Brain microvascular endothelial cell (primary cell): ENCODE measurements at places on chromosomes 12 and 14.

- no peak for DNase-seq
These were observed 158.7 kb downstream of the NUAK1 start for GRCh38 chr12:105980085-105980484.

DNA sequence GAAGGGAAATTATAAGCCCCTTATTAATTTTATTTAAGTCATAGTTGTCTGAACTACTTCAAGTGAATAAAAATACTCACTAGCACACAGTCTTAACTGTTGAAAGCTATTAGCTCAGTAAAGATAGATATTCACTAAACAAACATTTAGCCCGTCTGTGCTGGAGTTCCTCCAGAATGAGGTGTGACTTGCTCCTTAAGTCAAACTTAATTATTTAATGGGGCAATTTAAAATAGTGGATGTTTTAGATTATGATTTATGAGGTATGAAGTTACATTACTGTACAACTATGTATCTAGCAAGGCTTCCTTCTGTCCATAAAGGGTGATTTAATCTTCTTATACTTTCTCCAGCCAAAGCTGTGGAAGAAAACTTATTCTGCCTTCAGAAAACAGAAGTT lies 414.0 kb upstream of the FLRT2 start:
- DNase-seq, result no peak

GRCh38 chr12:48894271-48894670 lies 28.6 kb upstream of the RND1 start:
- no peak for DNase-seq

DNA sequence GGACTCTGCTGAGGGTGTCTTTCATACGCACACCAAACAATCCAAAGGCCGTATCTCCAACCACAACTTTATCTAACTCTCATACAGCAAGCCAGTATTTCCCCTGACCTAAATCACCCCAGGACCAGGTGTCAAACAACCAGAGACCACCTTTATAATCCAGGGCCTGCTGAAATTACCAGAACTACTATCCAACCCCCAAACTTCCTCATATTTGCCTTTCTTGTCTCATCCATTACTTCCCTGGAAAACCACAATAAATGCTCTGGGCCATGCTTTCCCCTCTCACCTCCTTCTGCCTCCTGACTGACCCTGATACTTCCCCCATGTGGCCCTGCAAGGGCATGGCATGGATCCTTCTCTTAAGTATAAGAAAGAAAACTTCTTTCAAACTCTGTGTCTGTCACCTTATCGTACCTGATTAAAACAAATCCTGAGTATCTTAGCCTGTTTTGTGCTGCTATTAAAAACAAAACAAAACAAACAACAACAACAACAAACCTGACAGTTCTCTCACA lies 44.7 kb upstream of the CRACR2A start:
- no peak for DNase-seq

- DNase-seq, result no peak
These were observed 697 bp downstream of the ATP6V0A2 start for GRCh38 chr12:123712780-123713319.

GRCh38 chr14:40362856-40363255 lies 930.6 kb upstream of the FBXO33 start:
- DNase-seq, result no peak

GRCh38 chr14:92507174-92507768 lies 6.3 kb upstream of the RIN3 start:
- DNase-seq, result no peak

DNA sequence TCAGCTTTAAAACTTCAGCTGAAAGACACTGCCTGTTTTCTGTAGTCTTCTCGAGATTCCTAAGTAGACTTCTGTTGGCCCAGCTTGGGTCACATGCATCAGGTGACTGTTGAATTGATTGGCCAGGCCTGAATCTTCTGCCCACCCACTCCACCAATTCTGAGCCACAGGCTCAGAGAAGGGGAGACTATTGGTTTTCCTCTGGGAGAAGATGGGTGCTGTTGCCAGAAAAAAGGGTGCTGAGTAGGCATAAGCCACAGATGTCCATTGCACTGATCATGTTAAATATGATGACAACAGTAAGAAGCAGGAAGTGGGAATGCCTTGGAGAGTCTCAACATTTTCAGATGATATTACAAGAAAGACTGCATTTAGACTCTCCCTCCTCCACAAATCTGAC lies 6.8 kb upstream of the SPTLC2 start:
- DNase-seq, result no peak

GRCh38 chr12:113048716-113049127 lies 7.8 kb upstream of the DTX1 start:
- DNase-seq, result peak; percentile 60

DNA sequence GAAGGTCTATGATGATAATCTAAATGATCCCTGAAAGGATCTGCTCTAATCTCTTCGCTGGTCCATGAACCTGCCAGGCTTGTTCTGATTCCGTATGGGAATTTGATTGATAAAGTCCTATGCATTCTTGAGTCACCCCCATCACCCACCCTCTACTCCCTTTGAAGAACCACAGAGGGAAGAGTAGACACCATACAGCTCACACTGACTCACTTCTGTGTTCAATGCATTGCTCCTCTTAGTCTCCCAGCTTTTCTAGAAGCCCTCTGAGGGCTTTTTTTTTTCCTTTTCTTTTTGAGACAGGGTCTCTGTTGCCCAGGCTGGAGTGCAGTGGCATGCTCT lies 18.5 kb upstream of the GPRC5A start:
- peak; percentile 70 for DNase-seq

GRCh38 chr12:123396954-123397353 lies 13.0 kb downstream of the KMT5A start:
- no peak for DNase-seq

GRCh38 chr12:16467272-16467671 lies 119.8 kb downstream of the MGST1 start:
- no peak for DNase-seq

GRCh38 chr12:68169213-68169889 lies 9.8 kb upstream of the IFNG start:
- DNase-seq, result no peak

GRCh38 chr12:11830307-11830801 lies 180.9 kb downstream of the ETV6 start:
- no peak for DNase-seq

DNA sequence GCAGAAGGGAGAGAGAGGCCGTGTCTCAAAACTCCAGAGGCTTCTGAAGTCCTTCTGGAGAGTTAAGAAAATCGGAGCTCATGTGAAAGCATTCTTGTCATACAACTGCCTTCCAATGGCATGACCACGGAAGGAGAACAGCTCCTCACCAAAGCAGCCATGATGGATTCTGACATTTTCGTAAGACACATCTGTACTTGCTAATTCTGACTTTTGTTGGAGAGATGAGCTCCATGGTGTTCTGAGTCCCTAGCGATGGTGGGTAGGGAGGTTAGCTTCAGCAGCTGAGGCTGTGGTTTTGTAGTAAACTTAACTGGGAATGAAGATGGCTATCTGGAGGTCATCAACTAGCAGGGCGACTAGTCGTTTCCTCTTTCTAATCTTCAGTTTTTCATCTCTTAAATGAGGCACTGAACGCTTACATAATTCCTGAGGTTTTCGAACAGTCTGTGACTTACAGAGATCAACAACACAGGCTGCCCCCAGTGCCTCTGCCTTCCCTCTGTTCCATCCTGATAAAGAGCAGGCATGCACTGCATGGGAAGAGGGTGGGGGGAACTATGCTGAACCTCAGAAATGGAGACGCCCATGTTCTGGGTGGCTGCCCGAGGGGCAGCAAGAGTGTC lies 28.6 kb upstream of the DICER1 start:
- DNase-seq, result no peak

- no peak for DNase-seq
These were observed 170.7 kb downstream of the CHST11 start for GRCh38 chr12:104627231-104627989.

DNA sequence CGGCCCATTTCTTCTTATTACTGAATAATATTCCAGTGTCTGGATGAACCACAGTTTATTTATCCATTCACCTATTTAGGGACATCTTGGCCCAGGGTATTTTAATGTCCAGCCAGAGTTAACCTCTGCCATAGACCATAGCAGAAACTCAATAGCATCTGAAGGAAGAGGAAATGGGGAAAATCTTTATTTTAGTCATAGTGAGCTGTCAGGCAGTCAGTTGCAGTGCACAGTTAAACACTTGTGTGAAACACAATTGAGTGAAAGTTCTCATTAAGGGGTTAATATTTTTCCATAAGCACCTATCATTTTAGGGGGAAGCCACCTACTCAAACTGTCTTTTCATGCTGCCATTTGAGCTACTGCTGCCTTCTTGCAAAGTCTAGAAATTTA lies 197.3 kb upstream of the PPFIA2 start:
- no peak for DNase-seq

DNA sequence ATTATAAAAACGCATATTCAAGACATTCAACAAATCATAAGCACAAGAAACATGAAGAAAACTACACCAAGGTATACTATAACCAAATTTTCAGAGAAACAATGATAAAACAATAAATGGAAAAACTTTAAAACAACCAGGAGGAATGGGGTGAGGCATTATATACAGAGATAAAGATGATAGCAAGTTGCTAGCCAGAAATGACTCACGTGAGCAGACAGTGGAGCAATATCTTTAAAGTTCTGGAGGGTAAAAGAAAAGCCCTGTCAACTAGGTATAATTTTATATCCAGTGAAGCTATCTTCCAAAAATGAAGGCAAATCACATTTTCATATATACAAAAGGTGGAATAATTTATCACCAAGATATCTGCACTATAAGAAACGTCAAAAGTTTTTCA lies 97.8 kb upstream of the PCED1B start:
- no peak for DNase-seq

DNA sequence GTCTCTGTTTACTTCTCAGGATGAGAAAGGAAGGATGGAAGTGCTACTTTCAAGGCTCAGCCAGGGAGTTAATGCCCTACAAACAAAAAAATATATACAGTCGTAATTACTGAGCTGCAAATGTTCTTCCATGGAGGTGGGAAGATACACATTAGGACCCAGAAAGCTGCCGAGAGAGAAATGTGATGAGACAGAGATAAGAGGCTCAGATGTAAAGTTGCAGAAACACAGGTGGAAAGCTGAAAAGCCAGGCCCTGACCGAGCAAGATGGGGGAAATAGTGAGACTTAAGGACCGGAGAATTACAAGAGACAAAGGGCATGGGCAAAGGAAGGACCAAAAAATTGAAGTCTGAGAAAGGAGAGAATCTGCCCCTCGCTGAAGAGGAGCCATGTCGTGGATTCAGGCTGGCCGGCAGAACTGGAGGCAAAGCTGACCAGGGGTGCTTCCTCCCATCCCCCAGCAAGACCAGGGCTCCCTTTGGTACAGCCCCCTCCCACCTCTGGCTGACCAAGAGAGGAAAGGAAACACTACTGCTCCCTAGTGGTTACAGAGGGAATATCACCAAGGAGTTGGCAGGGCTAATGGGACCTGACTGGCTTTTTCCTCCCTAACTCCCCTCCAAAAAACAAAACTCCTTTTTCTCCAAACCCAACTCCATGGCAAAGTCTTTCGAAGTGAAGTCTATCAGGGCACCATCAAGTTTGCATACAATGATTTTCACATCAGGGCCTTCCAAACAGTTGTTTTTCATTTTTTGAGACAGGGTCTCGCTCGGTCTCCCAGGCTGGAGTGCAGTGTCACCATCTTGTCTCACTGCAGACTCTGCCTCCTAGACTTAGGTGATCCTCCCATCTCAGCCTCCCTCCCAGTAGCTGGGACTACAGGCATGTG lies 12.1 kb downstream of the ZFHX2 start:
- DNase-seq, result peak; percentile 17

DNA sequence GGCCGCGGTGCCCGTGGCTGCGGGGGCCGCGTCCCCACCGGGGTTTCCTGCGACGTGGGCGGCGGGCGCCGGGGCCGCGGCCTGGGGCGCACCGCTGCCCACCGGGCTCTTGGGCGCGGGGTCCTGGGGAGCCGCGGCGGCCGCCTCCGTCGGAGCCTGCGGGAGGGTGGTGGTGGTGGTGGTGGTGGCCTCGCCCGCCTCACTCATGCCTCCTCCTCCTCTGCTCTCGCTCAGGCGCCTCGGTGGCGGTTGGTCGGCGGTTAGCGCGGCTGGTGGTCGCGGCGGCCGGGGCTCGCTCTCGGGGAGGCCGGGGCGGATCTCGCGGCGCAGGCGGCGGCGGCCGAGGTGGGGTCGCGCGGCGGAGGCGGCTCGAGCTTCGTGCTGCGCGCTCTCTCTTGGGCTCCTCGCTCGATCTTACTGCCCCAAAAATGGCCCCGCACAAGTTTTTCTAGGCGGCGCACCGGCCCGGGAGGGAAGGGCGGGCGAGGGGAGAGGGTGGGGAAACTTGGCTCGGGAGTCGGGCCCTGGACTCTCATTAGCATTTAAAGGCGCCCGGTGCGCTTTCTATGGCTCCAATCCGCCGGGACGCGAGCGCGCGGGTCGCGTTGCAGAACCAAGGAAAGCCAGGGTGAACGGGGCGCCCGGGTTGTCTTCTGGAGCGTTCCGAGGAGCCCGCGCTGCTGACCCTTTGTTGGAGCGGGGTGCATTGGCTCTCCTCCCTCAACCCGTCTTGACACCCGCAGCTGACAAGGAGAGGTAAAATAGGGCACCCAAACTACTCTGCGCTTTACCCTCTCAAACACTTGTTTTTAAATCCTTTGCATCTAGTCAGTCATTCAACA lies at the start of gene YBX3:
Gene YBX3, minus strand, starts transcription at position 419 of the 842 bp plus-strand sequence. Its CDS starts 212 bp downstream, at position 207.
- DNase-seq, result peak; percentile 74

GRCh38 chr12:89936631-89937030 lies 228.0 kb upstream of the ATP2B1 start:
- no peak for DNase-seq

DNA sequence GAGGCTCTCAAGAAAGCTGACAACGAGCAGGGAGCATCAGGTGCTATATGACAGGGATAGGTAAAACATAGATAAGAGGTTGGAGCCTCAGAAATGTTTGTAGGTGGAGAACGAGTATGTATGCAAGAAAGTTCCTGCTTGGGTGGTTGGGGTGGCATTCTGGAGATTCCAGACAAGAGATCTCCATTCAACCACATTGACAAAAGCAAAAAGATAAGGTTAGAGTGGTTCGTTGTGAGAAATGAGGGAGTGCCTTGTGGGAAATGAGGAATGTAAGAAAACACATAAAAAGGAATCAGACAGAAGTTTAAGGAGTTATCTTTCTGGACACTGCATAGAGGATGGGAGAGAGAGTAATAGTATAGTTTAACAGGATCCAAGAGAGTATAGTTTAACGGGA lies 290.3 kb downstream of the DPF3 start:
- peak; percentile 24 for DNase-seq

- peak; percentile 40 for DNase-seq
These were observed 48.5 kb downstream of the BAZ2A start for GRCh38 chr12:56581418-56582145.

- peak; percentile 64 for DNase-seq
These were observed 79.9 kb downstream of the BBS10 start for GRCh38 chr12:76268267-76268666.

GRCh38 chr12:34287437-34287836 lies 265.1 kb downstream of the ALG10 start:
- no peak for DNase-seq

- DNase-seq, result peak; percentile 50
These were observed 192.2 kb downstream of the TMTC3 start for GRCh38 chr12:88334271-88334670.

DNA sequence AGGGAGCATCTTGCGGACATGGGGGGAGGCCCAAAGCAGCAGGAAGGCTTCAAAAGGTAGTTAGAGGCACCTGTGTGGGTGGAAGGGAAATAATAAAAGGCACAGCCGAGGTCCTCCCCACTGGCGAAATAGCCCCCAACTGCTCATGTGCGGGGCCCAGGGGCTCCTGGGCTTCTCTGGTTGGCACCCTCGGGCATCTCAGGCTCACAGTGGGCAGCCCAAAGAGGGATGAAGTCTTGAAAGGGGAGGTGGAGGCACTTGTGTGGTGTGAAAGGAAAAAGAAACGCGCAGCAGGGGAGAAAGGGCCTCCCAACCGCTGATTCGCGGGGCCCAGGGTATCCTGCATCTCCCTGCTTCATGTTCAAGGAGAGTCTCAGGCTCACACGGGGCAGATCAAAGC lies 579.4 kb downstream of the ALG10 start:
- DNase-seq, result no peak

- DNase-seq, result peak; percentile 53
These were observed 5.0 kb downstream of the CMKLR1 start for GRCh38 chr12:108333898-108334699.
